ENCODE measurements at places on chromosomes 5 and 9.

GRCh38 chr9:129996161-129996830 is 46.7 kb downstream of the FNBP1 start:
- peak; percentile 30 for DNase-seq

GRCh38 chr5:148952097-148952867 is 110.6 kb downstream of the SH3TC2 start:
- no peak for DNase-seq

DNA sequence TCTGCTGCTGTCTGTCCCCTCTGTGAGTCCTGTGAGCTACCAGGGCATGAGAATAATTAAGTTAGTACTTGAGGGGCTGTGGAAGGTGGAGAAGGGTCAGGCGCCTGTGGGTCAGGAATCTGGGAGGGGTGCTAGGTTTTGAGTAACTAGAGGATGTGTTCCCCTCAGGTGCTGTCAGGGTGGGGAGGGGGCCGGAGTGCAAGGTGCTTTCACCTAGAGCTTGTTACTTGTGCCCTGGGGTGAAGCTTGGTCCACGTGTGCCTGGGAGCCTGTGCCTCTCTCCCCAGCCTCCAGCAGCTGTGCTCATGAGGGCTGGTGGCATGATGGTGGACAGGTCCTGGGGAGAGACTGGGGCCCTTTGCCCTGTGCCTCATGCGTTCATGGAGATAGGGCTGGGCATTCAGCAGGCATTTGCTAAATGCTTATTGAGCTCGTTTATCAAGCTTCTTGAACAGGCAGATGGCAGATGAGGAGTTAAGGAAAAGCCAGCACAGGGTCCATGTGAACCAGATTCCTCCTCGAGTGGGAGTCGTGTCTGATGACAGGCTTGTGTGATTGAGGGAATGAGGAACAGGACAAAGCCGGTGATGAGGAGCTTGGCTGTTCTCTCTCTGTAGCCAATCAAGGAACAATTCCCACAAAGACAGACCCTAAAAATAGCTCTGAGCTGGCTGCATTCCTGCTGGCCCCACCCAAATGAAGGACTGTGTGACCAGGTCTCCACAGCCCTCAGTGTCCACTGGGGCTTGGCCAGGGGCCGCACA is 40.9 kb downstream of the CACNA1B start:
- DNase-seq: no peak

DNA sequence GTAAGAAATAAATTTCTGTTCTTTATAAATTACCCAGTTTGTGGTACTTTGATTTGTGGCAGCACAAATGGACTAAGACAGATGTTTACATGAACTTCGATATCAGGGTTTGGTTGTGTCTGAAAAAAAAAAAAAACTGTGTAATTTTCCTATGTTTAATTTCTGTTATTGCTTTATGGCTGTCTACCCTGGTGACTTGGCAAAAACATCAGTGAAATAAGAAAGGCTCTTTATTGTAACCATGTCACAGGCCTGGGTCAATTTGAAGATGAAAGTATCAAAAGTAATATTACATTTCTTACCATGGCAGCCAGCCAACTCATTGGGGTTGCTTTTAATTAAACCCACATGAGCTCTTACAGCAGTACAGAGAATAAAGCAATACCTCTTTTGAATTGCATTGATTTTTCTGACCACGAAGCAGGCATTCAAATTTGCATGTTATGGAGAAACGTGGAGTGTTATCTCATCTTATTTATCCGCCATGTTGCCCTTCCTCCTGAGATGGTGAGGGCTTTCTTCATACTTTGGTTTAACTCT is 20.6 kb upstream of the SV2C start:
- DNase-seq: no peak

- no peak for DNase-seq
These were observed 45.1 kb downstream of the TGFBI start for GRCh38 chr5:136073714-136074529.

GRCh38 chr5:168651648-168652047 is 72.5 kb upstream of the PANK3 start:
- DNase-seq: peak; percentile 87

- no peak for DNase-seq
These were observed 202.0 kb upstream of the KLF9 start for GRCh38 chr9:70616228-70616990.

GRCh38 chr9:95082401-95083084 is 235.0 kb downstream of the FANCC start:
- no peak for DNase-seq

DNA sequence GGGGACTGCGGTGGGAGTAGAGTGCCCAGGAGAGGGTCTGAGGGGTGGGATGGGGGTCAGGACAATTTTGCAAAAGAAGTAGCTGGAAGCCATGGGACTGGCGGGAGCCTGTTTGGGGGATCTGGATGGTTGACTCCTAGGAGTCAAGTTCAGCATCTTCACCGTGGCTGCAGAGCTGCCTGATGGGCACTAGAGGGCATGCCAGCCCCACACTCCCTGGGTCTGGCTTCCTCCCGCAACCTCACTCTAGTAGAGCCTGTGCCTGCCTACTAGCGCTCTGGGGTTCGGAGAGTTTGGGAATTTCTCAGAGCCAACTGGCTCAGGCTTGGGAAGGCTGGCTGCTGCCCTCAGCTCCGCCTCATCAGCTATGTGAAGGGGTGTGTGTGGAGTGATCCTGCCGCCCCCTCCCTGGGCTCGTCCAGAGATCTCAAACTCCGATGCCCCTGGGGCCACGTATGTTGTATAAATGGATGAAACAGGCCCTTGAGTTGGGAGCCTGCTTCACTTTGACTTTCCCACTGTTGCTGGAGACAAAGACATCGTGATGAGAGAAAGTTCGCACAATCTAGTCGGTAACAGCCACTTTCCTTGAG is 10.8 kb downstream of the TSPAN17 start:
- peak; percentile 70 for DNase-seq

DNA sequence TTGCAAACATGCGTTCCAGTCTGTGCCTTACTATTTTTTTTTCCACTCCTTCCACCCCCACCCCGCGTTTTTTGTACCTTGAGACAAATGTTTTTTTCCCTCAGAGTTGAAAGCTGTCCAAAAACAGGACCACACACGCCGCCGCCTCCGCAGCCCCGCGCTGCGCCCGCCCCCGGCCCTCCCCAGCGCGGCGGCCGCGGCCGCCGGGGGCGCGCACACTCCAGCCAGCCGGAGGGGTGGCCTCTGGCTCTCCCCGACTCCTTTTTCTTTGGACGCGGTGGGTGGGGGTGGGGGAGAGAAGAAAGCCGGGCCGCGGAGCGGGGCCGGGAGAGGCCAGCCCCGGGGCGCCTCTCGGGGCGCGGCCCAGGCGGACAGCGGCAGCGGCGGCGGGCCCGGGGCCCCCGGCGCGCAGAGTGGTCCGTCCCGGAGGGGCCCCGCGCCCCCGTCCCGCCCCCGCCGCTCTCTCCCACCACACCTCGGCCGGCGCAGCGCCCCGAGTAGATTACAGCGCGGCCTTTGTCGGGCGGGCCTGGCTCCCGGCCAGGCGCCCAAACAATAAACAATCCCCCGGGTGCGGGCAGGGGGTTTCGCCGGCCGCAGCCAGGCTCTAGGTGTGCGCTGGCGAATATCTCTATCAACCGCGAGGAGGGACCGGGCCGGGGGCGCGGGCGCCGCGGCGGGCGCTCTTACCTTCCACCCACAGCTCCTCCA is 10.9 kb downstream of the PTCH1 start:
- DNase-seq: peak; percentile 53

DNA sequence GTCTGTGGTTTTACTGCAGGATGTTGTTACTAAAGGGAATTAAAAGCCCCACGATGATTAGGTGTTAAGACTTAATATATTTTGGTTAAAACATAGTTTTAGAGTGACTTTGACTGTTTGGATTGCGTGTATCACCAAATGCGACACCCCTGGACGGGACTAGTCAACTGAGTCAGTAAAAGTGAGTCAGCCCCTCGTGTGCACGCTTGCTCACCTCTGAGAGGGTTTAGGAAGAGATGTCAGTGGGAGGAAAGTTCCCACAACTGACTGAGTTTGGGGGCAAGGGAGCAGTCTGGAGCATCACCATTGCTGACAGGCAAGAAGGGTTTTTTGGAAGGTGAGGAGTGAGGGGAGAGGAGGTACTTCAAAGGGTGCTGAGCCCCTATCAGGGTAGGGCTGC is 14.4 kb upstream of the DMRT3 start:
- peak; percentile 2 for DNase-seq

GRCh38 chr9:111937781-111938426 is 41.3 kb downstream of the UGCG start:
- DNase-seq: no peak

DNA sequence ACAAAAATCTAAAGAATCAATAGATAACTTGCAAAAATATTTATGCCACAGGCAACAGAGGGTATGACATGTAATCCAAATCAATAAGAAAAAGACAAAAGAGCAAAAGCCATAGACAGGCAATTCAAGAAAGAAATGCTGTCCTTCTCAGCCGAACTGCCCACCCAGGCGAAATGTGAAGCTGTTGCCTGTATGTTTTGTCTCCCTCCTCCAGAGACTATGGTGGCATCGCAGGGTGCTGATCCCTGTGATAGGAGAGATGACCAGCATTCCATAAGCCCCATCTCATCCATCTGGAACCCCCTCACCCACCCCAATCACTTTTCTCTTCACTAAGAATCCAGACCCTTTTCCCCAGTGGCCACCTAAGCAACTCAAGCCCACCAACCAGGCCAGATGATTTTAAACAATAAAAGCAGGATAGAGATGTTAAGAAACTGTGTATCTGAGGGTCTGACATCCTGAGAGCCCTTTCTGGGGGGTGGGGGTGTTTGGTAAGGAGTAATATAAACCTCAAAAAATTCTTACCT is 5.3 kb upstream of the ACSL6 start:
- DNase-seq: no peak

GRCh38 chr5:178287091-178287790 is 54.6 kb upstream of the PHYKPL start:
- DNase-seq: no peak
